ENCODE measurements at places on chromosomes 4 and X.

- DNase-seq, result no peak
Observed at GRCh38 chr4:39987485-39987884, 9.8 kb upstream of the PDS5A start.

DNA sequence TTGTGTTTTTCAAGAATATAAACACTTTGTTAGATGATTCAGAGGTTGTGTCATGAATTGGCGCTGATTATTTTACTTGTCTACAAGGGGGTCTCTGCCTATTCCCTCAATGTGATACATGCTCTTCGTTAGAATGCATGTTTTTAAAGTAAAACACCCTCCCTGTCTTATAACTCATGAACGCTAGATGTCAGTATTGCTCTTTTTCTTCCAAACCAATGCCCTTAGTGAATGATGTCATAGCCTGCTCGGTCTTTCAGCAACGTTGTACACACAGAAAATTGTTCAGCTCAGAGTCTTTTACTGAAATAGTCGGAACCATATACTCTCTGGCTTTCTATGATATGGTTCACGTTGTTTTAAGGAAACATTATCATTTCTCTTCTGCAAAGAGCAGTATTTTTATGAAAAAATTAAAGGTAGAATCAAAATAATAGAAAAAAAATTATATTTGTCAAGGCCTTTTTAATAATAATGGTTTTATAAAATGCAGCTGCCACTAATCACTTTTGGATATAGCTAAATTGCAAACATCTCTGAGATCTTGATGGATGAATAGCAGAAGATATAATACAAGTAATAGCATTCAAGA, 292.9 kb downstream of the TLL1 start:
- DNase-seq, result no peak

- DNase-seq, result no peak
Observed at GRCh38 chrX:96453139-96453538, 231.5 kb upstream of the DIAPH2 start.

DNA sequence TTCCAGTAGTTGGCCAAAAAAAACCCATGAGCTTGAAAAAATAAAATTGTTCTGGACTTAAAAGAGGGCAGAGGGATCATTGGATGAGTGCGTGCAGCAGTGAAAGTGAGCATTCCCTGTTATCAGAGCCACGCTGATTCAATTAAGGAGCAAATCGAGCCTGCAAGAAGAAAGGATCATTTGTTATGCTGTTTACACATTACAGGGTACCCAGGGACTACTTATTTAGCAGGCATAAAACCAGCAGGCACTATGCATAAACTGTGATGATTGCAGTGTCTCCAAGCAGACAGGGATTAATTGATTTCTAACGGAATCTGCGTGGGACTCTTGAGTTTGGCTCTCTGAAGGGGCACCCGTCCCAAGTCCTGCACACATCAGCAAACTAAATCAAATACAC, 83.5 kb downstream of the SHOX start:
- DNase-seq, result no peak

- DNase-seq, result no peak
Observed at GRCh38 chr4:85798012-85798770, 323.2 kb downstream of the ARHGAP24 start.

DNA sequence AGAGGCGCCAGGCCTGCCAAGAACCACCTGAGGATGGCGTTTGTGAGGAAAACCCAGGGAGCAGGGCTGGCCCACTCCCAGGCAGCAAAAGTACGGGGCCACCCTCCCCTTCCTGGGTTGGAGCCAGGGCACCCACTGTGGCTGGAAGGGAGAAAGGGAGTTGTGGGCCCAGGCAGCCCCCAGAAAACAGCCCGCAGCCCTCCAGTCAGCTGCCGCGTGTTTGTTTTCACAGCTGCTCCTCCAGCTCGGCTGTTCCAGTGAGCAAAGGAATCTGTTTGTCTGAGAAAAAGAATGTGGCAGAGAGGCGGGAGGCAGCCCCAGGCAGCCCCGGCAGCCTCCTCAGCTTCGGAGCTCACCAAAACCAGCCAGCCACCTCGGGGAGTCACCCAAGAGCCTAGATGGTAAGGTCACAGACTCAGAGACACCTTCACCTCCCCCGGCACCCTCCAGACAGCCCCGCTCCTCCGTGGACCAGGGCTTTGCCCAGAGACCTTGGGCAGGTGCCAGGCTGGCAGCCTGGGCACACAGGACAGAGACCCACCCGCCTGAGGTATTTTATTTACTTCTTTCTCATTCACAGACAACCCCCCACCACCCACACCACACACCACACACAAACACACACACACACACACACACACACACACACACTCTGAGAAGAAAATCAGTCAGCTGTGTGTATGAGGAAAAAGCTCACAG, 338.1 kb downstream of the BCOR start:
- DNase-seq, result no peak

- no peak for DNase-seq
Observed at GRCh38 chr4:14878681-14879080, 123.6 kb upstream of the CPEB2 start.

- DNase-seq, result no peak
Observed at GRCh38 chr4:8351931-8352367, 82.4 kb downstream of the HTRA3 start.

DNA sequence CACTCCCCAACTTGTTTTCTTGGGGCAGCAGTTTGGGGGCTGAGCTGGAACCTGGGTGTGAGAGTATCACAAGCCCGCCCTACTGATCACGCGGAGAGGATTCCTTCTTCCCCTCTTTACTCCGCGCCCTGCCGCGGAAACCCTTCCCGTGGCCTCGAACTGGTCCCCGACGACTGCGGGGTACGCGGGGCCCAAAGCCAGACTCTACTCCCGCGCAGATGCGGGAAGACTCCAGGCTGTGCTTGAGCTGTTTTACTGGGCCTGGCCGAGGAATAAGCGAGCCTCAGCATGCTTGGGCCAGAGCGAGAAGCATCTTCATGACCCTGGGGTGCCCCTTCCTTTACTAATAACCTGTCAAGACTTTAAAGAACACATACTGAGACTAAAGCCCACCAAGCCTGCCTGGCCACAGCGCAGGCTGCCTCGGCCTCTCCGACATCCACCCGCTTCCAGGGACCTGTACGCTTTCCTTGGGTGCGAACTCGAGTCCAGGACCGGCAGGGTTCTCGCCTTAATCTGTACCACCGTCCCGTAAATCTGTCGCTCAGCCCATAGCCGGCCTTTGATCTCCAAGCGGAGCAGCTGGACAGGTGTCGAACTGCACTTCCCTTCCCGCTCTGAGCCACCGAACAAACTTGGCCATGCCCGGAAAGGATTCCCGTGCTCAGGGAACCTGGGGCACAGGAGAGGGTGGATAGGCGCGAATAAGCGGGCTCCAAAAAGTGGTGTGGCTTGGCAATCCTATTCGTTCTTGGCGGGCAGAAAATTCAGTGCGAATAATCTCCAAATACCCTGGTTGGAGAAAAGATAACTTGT, 55.0 kb upstream of the TMEM33 start:
- DNase-seq, result no peak

DNA sequence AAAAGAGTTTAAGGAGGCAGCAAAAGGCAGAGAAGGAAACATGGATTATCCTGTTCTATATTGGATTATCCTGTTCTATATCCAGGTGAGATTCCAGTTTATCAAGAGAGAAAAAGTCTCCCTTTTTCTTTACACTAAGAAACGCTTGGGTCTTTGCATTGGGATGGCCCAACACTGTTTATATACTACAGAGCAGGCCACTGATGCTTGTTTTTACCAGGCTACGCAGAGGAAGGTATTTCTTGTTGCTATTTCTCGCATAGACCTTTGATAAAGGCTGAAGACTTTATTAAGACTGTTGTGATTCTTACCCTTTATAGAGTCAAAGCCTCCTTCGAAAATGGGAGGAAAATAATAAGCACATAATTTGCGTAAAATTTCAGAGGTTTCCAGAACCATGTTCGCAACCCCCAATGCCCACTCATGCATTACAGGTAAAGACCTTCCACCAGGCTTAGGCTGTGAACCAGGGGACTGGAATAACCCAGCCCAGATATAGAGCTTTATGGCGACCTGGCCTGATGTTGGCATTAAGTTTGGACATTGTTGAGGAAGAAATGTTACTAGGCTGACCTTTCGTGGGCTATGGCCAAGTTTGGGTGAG, 218.3 kb downstream of the PTTG2 start:
- DNase-seq, result no peak

GRCh38 chr4:127352220-127353113, 280.3 kb upstream of the INTU start:
- no peak for DNase-seq

DNA sequence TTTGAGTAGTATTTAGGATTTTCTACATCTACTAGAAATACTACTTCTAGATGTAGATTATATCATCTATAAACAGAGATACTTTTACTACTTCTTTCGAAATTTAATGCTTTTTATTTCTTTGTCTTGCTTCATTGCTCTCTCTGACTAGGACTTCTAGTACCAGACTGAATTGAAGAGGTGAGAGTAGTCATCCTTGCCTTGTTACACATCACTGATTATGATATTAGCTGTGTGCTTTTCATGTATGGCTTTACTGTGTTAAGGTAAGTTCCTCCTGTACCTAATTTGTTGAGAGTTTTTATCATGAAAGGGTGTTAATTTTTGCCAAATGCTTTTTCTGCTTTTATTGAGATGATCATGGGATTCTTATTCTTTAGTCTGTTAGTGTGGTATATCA, 19.6 kb upstream of the IL2 start:
- no peak for DNase-seq

- DNase-seq, result no peak
Observed at GRCh38 chr4:121740796-121741409, 24.1 kb downstream of the SMIM43 start.

- DNase-seq, result no peak
Observed at GRCh38 chrX:47244676-47245075, 11.9 kb downstream of the USP11 start.

DNA sequence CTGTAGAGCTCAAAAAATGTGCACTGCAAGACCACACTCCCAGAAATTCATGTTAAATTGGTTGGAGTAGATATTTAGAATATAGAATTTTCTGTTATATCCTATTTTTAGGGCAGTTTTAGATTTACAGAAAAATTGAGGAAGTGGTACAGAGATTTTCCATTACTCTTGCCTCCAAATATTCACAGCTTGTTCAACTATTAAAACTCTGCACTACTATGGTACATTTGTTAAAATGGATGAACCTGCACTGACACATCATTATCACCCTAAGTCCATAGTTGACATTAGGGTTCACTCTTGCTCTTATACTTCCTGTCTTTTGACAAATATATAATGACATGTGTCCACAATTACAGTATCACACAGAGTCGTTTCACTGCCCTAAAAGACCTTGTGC, 1724.5 kb downstream of the C4orf33 start:
- DNase-seq, result no peak

DNA sequence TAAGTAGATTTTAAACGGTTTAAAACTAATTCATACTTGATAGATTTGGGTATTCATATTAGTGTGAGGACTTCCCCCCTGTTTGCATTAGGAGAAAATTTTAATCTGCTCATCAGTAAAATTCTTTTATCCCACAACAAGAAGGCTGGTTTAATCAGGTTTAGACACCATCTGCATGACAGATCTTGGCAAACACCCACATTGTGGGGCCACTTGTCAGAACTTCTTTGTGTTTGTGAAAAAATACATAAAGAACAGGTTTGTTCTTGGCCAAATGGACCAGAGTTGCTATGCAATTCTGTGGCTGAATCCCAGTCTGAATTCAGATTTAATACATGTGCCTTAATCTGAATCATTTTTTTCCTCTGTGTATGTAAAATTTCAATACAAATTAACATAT, 121.1 kb downstream of the REPS2 start:
- no peak for DNase-seq

GRCh38 chrX:331151-331824, 12.7 kb upstream of the GTPBP6 start:
- no peak for DNase-seq

DNA sequence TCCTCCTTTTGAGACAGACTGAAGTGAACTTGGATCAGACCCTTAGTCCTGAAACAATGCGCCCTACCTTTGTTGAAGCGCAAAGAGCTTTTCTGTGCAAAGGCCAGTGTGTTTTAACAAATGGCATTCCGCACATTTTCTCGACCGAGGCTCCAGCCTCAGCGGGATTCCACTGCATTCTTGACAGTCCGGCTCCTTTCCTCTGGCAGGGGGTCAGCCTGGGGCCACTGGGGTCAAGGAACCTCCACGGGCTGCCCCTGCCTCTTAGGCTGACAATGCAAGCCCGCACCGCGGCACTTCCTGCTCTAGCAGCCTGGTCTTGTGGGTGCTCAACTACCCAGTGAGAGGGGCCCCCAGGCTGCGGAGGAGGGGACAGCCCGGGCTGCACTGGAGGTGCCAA, 47.2 kb upstream of the TFDP3 start:
- DNase-seq, result no peak

DNA sequence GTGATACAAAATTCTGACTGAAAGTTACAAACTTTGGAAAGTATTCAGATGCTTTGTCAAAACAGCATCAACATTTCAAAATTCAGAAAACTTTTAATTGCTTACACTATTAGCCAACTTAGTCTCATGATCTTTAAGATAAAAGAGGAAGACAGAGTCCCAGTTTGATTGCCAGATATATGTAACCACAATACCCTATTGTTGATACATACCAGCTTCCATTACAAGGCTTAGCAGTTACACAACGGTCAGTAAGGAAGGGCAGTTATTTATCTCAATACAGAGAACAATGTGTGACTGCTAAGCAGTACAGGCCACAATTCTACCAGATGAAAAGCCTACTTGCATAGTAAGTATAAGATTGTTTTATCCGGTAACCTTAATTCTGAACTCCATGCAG, 138.4 kb downstream of the SPANXN3 start:
- no peak for DNase-seq

- DNase-seq, result no peak
Observed at GRCh38 chr4:30769093-30769492, 48.9 kb downstream of the PCDH7 start.

- no peak for DNase-seq
Observed at GRCh38 chrX:41734530-41734929, 10.5 kb downstream of the GPR82 start.

DNA sequence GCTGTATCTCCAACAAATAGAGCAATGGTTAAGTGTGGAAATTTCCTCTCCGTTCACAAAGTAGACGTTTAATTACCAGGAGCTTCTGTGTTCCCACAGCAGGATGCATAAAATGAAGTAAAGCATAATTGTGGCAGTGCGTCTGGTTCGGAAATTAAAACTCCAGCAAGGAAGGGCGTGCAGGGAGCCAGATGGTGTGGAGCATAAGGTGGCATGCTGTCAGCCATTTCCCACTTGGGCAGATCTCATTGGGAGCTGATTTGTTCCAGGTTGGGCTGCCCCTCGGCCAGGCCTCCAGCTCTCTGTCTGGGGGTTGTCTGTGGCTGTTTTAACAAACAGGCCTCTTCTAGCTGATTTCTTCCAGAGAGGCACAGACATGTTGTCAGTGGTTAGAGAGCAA, 182.1 kb upstream of the CLNK start:
- DNase-seq, result no peak

- DNase-seq, result no peak
Observed at GRCh38 chrX:73930300-73930699, 367.3 kb downstream of the CHIC1 start.

DNA sequence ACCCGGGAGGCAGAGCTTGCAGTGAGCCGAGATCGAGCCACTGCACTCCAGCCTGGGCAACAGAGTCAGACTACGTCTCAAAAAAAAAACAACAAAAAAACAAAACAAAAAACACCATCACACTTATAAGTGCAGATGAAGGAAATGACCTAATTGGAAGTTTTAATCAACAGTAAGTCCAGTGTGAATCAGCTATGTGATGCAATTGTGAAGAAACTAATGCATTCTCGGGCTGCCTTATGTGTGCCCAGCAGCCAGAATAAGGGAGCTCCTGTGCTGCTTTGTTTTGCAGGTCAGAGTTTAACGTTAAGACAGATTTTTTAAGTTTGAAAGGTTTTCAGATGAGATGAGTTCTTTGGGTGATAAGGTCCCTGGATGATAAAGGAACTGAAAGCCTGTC, 10.8 kb downstream of the DAPP1 start:
- DNase-seq, result no peak

GRCh38 chrX:80876877-80877276, 67.2 kb upstream of the BRWD3 start:
- DNase-seq, result no peak

Measured in activated CD4-positive, CD25-positive, alpha-beta regulatory T cell treated with anti-CD3 and anti-CD28 coated beads, Interleukin-2, amount 50 U/mL, for 16 hours (primary cell).